ENCODE measurements at places on chromosomes 6 and 20. TPM values are rescaled to one million over a fixed set of nuclear protein-coding genes. Genes with fewer than 3 reads are reported as not detected.

GRCh38 chr6:168684906-168685305 is 243.9 kb downstream of the SMOC2 start:
- no peak for DNase-seq

GRCh38 chr20:50591233-50591852 is 81.2 kb downstream of the PTPN1 start:
- no peak for DNase-seq

GRCh38 chr6:104896914-104897313 is 37.2 kb upstream of the HACE1 start:
- no peak for DNase-seq

KCNG1 gene
- 5.7 TPM for total RNA-seq

DNA sequence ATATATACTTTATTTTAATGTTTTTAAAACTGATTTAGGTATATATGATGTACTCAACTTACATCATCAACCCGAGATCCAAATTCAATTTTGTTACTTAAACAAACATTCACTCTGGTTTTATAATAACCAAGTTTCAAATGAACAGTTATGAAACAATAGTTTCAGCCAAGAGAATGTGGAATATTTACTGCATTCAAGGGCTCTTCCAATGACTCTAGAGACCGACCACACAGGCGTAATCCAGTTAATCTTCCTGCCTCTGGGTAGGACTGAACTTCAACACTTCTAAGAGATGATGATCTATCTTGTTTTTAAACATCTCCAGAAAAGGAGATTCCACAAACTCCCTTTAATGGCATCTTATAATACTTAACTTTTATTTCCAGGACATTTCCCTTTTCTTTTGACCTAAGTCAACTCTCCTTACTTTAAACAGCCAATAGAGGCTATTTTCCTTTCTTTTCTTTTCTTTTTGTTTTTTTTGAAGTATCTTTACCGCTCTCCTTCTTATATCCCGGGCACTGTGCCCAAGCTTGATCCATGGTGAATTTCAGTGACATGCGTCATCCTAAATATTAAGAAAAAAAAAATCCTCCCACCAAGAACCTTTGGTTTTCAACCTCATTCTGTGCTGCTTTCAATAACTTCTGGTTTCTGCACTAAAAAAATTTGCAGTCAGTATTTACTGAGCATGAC is 110.1 kb downstream of the KIF13A start:
- DNase-seq, result no peak

All from Caki2 (cell line).